Breast epithelium (tissue), 4 donors: ENCODE measurements at places on chromosomes 7 and 10. TPM values are rescaled to one million over a fixed set of nuclear protein-coding genes. Genes with fewer than 3 reads are reported as not detected.

The IL2RA gene
- 1.3 TPM for total RNA-seq

DNA sequence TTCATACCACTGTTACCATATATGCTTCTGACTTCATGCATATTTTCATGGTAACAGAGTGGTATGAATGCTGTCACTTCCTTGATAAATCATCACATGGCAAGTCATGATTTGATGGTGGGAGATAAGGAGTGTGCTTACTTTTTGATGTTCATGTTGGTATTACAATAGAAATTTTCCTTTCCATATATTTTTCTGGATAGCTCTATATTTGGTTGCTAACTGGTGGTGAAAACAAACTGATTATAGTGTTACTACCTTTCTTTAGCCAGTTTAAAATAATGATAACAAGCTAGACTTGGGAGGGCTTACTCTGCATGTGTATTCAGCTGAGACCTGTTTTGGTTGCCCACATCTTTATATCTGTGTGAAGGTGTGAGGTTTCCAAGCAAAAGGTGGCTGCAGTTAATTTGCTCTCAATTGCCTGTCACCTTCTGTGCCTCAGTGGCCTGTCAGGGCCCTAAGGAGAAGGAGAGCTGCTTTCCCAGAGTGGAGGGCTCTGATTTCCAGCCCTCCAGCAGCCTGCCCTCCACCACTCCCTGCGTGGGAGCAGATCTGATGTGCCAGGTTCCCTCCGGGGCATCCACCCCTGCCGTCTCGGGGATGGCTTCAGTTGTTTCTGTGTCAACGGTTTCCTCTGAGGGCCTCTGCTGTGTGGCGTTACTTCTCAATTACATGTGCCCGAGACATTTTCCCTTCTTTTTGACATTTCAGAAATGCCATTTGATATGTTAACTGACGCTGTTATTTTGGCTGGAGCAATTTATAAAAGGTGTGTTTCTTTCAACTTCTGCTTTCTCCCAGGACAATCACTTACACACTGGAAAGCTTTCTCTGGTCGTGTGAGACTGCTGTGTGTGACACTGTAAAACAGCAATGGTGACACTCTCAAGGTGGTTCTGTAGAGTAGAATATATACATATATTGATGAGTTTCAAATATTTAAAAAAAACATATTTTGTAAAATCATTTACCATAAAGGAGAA is 107.7 kb upstream of the KLF6 start:
- no peak overlapping the region for H3K4me3 ChIP-seq
- no peaks in the 10 kb centered on the region for H3K27me3 ChIP-seq
- no peak overlapping the region for H3K27ac ChIP-seq
- H3K36me3 ChIP-seq: no peaks in the 10 kb centered on the region

DNA sequence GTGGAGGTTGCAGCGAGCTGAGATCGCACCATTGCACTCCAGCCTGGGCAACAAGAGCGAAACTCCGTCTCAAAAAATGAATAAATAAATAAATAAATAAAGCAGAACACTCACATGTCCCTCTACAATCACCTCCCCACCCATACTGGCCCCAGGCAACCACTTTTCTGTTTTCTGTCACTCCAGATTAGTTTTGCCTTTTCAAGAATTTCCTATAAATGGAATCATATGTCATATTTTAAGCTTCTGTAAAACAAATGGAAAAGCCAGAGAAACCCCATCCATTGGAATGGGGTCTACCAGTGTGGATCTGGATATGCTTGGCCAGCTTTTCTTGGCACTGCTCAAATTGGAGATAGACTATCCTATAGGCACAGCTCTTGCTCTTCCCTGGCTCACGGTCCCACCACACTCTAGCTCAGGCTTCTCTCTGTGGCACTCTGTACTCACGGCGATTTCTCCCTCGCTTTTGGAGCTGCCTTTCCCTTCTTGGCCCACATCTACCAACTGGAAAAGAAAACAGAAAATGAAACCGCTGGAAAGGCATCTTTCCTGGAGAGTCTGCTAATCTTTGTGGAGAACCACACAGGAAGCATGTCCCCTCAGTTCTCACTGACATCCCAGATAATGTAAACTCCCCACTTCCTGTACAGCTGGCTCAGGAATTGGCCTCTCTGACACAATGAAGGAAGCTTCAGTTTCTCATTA is 210.1 kb downstream of the JCAD start:
- no peak overlapping the region for H3K4me3 ChIP-seq
- no peaks in the 10 kb centered on the region for H3K36me3 ChIP-seq
- H3K27ac ChIP-seq: peak overlapping the region; percentile 57
- no peaks in the 10 kb centered on the region for H3K4me1 ChIP-seq
- no peaks in the 10 kb centered on the region for H3K27me3 ChIP-seq

GRCh38 chr10:98328163-98328562 is 60.2 kb upstream of the LOXL4 start:
- DNase-seq: no peak
- no peak overlapping the region for H3K27ac ChIP-seq
- no peaks in the 10 kb centered on the region for H3K4me1 ChIP-seq
- no peaks in the 10 kb centered on the region for H3K36me3 ChIP-seq

DNA sequence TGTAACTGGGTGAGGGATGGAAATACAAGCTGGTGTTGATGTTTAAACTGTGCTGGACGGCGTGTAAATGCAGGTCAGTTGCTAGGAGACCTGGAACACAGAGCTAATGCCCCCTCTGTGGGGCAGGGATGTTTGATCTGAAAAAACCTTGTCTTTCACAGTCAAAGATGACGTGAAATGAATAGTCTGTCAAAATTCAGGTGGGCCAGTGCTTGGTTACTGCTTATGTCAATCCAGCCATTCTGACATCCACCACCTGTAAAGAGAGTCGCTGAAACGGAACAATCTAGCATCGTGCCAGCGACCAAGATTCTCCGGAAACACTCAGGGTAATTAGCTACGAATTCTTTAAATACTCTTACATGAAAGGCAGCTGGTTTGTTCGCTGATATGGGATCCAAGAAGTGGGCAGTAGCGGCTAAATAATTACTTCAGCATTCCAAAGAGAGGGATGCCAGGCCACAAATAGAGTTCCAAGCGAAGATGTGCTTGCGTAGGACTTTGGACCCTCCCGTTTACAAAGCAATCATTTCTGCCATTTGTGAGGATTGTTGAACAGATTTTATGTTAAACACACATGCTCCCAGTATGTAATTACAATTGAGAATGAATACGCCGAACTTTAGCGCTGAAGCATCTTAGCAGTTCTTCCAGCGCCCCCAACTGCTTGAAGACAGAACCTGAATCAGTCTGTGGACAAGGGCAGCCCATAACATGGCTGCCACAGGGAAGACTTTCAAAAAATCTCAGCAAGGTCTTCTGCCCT is 7.3 kb upstream of the ASB4 start:
- no peak for DNase-seq

GRCh38 chr7:101684983-101685330 is 55.9 kb upstream of the MYL10 start:
- no peak for DNase-seq
- no peak overlapping the region for H3K4me3 ChIP-seq
- H3K4me1 ChIP-seq: no peaks in the 10 kb centered on the region
- H3K36me3 ChIP-seq: no peaks in the 10 kb centered on the region
